ENCODE measurements at places on chromosomes 2 and 18.

- no peak for DNase-seq
These were observed 74.0 kb upstream of the SULT1C3 start for GRCh38 chr2:108165729-108166128.

GRCh38 chr2:60353406-60353800 lies 200.1 kb downstream of the BCL11A start:
- no peak for DNase-seq

DNA sequence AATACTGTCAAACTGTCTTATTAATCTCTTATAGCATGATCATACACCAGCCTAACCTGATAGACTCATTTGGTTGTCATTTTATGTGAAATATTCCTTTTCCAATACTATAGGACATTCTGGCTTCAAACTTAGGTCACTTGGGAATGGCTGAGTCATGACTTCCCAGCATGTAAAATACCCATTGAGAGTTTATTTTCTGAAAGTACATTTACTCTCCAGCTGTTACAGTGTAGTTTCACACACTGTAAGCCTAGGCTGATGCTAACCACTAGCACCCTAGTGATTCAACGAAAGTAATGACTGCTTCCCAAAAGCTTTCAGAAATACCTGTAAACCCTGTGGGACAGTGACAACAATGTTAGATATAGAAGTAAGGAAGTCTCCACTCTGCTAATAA lies 93.8 kb downstream of the FIGN start:
- no peak for DNase-seq

DNA sequence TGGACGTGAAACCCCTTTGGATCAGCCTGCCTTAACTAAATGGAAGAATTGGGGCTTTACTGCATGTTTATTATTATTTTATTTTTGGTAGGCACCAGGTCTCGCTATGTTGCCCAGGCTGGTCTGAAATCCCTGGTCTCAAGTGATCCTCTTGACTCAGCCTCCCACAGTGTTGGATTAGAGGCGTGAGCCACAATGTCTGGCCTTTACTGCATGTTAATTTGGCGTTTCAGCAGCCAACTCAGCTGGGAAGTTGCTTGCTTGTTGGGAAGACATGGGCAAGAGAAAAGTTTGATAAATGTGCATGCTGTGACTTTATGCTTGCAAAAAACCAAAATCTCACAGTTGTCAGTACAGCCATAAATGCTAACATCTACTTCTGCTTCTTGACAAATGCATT lies 105.1 kb downstream of the FMNL2 start:
- DNase-seq, result no peak

- no peak for DNase-seq
These were observed 1315.1 kb upstream of the DDX18 start for GRCh38 chr2:116499389-116499788.

GRCh38 chr18:10057401-10057893 lies 143.6 kb downstream of the VAPA start:
- no peak for DNase-seq
